ENCODE measurements at places on chromosomes 7 and 10.

GRCh38 chr7:1234881-1235500 is 2.3 kb downstream of the UNCX start:
- DNase-seq, result no peak

DNA sequence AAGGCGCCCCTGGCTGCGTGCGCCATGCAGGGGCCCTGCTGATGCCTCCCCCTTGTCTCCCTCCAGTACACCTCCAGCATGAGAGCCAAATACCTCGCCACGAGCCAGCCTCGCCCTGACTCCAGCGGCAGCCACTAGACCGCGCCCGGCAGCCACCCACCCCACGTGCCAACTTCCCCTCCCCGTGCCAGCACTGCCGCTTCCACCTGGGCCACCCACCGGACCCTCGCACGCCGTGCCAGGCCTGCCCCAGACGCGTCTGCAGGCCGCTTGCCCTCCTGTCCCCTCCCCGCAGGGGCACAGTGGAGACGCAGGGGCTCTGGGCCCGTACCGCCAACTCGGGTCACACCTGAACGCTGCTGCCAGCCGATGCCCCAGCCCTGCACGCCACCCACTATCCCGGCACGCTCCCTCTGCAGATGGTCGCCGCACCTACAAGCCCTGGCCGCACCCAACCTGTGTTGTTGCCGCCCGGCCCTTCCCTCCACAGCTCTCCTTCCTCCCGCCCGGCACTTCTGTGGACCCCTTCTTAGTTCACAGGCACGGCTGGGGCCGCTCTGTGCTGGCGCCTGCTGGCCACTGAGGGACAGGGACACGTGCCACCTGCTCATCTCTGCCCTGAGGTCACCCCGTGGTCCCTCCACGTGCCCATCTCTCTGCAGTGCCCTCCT is 26.3 kb upstream of the AMZ1 start:
- DNase-seq, result no peak

DNA sequence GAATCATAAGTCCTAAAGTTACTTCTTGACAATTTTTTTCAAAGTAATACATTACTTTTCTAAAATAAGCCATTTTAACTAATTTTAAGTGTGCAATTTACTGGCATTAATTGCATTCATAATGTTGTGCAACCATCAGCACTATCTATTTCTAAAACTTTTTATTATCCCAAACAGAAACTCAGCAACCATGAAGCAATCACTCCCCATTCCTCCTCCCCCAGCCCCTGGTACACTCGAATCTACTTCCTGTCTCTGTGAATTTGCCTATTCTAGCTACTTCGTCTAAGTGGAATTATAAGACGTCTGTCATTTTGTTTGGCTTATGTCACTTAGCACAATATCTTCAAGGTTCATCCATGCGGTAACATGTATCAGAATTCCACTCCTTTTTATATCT is 84.9 kb downstream of the MKX start:
- no peak for DNase-seq

DNA sequence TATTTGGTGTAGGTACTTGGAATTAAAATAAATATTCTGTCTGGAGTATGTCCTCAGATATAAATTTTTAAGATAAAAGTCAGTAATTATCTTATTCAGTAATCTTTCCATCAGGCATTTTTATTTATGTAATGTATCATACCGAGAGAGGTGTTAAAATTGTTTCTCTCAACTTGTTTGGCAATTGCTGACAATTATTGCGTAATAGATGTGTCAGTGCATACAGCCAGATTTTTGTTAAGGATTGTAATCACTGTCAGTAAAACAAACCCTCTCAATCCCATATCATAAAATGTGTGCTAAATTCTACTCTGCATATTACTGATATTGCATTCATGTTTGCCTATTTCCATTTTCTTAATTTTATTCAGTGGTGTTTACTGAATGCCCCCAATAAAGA is 69.2 kb downstream of the CNTNAP2 start:
- no peak for DNase-seq

- no peak for DNase-seq
Measured at GRCh38 chr10:125562737-125563136, 120.2 kb downstream of the TEX36 start.

DNA sequence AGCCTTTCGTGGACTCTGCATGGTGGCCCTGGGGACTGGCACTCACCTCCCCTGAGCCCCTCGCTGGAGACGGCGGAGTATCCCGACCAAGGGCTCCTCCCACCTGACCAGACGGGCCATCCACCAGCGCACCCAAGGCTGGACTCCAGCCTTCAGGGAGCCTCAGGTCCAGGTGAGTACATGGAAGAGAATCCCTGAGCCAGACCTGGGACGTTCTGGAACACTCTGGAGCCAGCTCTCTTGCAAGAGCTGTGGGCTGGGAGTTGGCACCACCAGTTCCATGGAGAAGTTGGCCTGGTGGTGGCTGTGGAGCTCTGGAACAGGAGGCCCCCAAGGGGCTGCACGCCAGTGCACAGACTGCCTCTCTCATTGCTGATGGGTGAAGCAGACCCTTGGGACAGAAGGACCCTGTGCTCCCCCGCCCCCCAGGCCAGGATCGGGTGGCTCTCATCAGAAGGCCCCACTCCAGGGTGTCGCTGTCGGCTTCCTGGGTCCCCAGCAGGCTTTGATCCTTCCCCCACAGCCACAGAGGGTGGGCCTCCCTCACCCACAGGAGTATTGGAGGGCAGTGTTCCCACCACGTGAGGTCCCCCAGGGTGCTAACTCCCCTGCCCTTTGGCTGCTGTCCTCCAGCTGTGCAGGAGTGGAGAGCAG is 189.9 kb downstream of the EBF3 start:
- no peak for DNase-seq

- no peak for DNase-seq
Measured at GRCh38 chr7:152014722-152015121, 10.8 kb upstream of the GALNT11 start.

GRCh38 chr10:69496352-69497230 is 45.3 kb downstream of the TSPAN15 start:
- no peak for DNase-seq

DNA sequence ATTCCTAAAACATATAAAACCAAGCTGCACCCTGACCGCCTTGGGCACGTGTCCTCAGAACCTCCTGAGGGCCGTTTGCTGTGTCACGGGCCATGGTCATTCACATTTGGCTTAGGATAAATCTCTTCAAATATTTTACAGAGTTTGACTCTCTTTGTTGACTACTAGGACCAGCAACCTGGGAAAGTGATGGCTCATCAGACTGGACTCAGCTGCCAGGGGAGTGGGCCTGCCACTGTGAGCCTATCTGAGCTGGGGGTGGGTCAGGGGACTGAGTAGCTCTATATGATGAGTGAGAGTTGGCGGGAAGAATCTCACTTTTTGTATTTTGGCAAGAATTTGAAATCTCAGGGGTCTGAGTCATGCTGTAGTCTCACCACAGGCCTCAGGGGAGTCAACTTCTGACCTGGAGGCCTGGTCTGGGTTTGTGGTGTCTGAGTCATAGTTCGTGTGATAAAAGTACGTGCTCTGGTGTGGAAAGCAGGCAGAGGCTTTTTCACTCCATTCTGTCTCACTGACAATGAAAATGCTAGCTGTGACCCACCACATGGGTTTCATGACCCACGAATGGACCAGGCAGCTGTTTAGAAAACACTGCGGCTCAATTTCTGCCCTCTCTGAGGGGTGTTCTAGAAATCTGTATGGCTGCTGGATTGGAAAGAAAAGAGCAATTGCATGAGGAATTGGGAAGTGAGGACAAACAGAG is 4.2 kb upstream of the UPP1 start:
- no peak for DNase-seq

DNA sequence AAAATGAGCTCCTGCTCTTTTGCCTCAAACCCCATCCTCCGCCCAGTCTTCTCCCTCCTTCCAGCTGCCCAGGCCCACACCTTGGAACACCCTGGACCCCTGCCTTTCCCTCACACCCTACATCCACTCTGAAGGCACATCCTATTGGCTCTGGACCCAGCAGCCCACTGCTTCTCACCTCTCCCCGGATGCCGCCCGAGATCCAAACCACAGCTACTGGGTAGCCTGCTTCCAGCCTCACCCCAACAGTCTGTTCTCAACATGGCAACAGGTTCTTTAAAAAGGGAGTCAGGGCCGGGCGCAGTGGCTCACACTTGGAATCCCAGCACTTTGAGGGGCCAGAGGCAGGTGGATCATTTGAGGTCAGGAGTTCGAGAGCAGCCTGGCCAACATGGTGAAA is 9.5 kb upstream of the SMARCD3 start:
- DNase-seq, result no peak

DNA sequence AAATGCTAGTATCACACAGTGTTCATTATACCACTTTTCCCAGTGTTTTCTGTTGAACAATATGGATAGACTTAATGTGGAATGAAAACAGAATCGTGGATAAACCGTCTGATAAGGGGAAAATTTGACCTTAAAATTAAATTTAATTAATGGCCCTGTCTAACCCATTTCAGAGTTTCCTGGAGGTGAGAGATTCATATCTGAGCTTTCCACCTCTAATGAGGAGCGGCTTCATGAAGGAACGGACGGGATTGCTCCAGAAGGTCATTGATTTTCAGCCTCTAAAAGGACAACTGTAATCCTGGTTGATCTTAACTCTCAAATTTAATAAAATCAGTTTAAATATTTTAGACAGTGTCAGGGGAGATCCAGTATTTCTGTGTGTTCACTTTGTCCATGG is 874.9 kb downstream of the GRID1 start:
- no peak for DNase-seq

GRCh38 chr7:101162551-101163278 is 2.7 kb downstream of the VGF start:
- no peak for DNase-seq

DNA sequence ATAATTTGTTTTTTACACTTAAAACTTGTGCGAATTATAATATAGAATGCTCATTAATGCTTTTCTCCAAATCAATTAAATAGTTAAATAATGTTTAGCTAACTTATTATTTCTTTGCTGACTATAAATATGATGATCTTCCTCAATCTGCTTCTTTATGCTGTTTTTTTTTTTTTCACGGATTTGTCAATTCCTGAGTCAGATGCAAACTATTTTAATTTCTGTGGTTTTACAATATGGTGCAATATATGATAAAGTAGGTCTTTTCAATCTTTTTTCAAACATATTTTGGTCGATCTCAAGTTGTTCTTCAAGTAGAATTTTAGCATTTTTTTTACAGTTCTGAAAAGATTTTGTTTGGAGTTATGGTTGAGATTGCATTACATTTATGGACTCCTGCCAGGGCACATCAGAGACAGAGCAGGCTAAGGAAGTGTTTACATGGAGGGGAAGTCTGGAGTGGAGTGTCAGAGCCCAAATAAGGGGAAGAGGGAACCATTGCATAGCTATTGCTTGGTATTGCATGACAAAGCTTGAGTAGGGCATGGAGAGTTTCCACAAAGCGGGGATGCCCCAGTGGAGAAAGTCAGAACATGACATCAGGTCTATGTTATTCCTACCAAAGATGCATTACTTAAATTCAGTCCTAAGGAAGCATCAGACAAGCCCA is 204.4 kb downstream of the OTUD1 start:
- DNase-seq, result no peak

GRCh38 chr10:63866747-63867140 is 345.5 kb downstream of the REEP3 start:
- DNase-seq, result peak; percentile 4

DNA sequence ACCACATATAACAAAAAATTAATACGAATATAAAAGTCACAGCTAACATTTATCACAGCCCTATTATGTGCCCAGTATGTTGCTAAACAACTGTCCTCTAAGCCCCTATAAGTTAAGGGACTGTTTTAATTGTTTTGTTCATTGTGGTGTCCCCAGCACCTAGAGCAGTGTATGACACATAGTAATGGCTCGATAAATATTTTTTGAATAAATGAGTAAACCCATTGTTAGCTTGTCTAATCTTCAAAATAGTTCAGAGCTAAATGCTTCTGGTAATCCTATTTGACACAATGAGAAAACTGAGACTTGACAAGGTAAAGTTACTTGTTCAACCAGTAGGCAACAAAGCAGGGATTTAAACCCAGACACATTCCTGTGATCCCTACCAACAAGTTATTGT is 78.4 kb upstream of the NEUROD6 start:
- DNase-seq, result no peak

GRCh38 chr10:56146806-56147205 is 214.3 kb downstream of the ZWINT start:
- DNase-seq, result no peak

DNA sequence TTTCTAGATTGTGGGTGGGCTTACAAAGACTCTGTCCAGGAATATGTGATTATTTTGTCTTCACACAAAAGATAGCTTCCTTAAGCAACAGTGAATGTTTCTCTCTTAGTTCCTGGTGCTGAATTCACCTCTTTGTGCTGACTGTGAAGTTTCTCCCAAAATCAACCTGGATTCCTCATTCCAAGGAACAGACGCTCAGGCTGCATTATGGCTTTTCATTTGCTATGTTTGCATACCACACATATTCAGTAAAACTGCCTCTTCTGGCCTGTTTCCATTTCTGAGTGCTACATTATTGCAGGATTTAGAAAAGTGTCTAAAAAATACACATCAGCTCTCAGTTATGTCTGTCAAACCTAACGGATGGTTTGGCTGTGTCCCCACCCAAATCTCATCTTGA is 21.5 kb downstream of the MACROH2A2 start:
- no peak for DNase-seq

DNA sequence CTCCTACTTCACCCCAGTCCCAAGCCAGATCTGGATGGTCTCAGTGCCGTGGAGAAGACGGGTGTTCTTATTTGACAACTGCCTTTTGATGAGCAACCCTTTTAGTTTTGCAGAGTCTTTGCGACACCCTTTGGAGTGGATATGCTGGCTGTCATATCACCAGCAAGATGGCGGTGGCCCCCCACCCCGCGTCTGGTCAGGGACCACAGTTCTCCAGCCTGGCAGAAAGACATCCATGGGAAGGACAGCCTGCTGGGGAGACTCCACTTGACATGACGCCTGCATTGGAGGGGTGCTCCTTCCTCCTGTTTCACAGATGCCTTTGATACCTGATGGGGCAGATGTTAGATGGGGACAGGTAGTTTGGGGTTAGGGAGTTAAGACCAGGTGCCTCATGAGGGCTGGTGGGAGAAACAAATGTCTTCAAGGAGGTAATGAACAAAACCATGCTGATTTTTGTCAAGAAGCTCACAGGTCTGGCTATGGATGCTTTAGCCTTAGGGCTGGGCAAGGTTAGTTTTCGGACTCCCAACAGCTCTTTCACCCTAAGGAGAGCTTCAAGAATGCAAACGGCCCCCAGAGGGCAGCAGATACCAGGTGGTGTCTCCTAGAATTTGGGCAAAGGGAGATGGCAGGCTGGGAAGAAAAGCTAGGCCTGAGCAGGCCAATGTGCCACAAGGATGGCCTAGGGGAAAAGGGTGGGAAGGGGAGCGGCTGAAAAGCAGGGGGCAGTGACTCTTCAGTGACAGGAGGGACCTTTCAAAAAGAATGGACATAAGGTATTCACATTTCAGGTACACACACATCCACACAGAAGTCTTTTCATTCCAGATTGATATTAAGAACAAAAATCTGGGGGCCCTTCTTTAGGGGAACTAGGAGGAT is 95.2 kb downstream of the CLEC2L start:
- peak; percentile 19 for DNase-seq

DNA sequence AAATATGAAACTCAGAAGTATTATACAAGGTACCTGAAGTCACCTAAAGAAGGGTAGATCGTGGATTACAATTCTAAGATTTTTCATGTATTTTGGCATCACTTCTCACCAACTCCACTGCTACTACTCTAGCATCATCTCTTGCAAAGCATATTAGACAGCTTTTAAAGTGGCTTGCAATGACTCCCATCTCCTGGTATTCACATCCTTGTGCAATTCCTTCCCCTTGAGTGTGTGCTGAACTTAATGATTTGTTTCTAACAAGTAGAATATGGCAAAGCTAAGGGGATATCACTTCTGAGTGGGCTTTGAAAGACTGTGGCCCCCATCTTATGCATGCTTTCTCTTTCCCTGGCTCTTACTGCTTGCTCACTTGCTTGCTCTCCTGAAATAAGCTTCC is 280.2 kb downstream of the SNX13 start:
- no peak for DNase-seq

Data from SHP77 (cell line).